Activated CD4-positive, alpha-beta T cell treated with anti-CD3 and anti-CD28 coated beads for 4 hours (primary cell): ENCODE measurements at places on chromosomes 2 and 18.

GRCh38 chr2:232839411-232840079 lies 30.5 kb upstream of the SNORC start:
- DNase-seq: no peak

DNA sequence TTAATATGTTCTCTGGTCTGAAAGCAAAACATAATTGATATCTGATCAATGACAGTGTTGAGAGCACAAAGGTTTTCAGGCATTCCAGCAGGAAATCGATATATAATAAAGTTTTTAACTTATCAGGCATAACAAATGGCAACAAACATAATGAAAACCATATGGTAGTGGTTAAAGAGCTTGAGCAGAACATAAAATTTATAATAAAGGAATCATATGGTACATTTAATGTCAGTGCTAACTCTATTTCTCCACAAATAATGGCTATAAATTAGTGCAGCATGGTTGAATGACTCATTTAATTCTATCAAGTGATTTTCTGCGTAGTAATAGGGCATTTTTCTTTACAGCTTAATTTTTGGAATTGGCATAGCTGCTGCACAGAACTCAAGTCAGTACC lies 306.2 kb downstream of the FSIP2 start:
- DNase-seq: no peak

- no peak for DNase-seq
Measured at GRCh38 chr2:165568361-165568760, 98.9 kb downstream of the CSRNP3 start.

DNA sequence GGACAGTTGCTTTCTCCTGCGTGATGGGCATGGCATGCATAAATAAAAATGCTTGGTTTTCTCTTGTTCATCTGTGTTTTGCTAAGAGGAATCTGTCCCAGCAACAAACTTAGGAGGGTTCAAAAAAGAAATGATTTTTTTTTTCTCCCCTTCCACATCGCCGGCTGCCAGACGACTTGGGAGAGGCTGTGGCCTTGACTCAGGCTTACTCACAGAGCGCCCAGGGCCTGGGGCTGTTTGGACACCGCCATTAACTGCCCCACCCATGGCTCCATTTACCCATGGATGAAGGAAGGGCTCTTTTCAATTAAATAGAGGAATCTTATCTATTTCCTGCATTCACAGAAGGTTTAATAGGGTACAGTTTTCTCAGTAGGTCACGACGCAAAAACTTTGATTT lies 22.3 kb upstream of the SERPINB5 start:
- DNase-seq: no peak

DNA sequence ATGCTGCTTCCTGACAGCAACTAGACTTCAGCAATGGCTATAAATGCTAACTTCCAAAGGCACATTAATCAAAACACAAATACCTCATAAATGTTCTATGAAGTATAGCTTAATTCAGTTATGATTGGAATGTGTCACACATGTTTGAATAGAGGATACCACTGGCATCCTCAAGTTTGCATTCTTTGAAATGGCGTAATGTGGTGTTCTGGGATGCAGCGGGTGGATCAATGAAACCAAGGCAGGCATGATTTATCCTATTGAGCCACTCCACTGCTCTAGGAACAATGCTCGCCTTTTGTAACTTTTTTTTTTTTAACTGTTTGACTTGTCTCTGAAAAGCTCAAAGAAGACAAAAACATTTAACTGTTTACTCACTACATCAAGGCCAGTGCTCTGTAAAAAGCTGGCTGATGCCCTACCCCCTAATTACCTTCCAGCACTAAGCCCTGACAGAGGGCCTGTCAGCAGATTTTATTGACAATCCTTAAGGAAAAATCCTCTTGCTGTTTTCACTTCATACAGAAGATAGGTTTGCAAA lies 278.8 kb upstream of the SESTD1 start:
- no peak for DNase-seq

- no peak for DNase-seq
Measured at GRCh38 chr18:9608298-9608697, 6.1 kb downstream of the PPP4R1 start.

DNA sequence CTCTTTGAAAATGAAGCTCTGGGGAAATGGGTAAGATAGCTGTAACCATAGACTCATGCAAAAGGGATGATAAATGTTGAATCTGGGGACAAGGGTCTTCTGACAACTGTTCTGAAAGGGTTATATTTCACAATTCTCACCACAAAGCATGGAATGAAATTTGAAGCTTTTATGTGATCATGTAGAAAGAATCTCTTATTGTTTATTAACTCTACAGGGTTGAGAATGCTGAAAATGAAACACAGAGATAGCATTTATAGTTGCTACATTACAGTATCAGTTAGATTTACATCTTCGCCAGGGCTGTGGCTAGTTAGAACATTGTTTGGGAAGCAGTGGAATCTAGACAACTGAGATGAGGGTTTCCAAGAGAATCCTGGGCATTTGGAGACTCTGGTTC lies 97.4 kb upstream of the LHCGR start:
- DNase-seq: no peak

DNA sequence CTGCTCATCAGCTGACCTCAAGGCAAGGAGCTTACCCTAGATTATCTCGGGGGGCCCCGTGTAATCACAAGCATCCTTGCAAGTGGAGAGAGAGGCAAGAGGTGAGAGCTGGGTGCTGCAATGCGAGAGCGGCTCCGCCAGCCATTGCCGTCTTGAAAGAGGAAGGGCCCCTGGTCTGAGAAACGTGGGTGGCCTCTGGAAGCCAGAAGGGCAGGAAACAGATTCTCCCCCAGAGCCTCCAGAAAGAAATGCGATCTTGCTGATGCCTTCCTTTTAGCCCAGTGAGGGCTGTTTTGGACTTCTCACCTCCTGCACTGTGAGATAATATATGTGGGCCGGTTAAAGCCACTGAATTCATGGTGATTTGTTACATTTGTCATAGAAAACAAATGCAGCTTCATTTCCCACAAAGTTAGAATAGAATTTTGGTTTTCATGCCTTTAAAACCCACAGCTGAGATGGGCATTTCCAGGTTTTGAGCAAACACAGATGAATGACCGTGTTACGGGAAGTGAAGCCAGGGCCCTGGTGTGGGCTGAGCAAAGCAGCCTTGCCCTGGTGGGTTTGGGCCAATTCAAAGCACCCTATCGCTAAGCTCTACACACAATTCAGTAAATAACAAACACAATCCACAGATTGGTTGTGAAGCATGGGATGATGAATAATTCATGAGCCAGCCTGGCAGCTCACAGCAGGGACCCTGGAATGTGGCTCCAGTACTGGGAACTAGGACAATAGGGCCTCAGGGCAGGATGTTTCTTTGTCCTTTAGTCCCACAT lies 319.9 kb upstream of the HS6ST1 start:
- DNase-seq: no peak

- no peak for DNase-seq
Measured at GRCh38 chr18:23143016-23143814, 7.9 kb downstream of the CABLES1 start.

DNA sequence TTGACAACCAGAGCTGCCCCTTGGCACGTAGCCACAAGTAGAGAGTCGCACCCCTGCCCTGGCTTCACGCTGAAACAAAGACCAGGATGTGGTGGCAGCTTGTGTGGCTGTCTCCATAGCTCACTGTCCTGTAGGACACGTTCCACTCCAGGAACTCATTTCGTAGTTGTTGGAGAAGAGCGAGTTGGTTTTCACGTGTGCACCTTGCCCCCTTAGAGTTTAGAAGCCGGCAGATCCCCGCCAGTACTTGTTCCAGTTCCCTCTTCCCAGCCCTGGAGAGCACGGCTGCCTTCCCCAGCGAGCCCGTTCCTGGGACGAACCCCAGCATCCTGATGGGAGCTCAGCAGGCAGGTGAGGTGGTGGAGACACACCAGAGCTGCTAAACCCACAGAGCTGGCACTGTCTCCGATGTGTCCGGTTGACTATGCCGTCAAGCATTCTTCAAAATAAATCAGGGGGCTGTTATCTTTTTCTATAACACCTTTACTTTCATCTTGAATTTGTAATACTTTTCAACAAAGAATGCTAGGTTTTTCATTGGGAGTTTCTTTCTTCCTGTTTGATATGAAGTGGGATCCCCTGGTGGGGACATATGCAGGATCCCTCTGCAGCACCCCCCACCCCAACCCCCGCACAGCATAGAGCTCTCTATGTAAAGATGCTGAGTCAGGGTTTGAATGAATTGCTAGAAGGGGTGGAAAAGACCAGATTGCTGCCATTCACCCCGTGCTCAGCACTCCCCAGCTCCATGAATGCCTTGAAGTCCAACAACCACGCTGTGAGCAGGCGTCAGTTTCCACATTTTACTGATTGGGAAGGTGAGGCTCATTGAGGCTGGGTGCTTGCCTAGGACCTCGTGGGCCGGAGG lies 44.5 kb downstream of the GREB1 start:
- no peak for DNase-seq

DNA sequence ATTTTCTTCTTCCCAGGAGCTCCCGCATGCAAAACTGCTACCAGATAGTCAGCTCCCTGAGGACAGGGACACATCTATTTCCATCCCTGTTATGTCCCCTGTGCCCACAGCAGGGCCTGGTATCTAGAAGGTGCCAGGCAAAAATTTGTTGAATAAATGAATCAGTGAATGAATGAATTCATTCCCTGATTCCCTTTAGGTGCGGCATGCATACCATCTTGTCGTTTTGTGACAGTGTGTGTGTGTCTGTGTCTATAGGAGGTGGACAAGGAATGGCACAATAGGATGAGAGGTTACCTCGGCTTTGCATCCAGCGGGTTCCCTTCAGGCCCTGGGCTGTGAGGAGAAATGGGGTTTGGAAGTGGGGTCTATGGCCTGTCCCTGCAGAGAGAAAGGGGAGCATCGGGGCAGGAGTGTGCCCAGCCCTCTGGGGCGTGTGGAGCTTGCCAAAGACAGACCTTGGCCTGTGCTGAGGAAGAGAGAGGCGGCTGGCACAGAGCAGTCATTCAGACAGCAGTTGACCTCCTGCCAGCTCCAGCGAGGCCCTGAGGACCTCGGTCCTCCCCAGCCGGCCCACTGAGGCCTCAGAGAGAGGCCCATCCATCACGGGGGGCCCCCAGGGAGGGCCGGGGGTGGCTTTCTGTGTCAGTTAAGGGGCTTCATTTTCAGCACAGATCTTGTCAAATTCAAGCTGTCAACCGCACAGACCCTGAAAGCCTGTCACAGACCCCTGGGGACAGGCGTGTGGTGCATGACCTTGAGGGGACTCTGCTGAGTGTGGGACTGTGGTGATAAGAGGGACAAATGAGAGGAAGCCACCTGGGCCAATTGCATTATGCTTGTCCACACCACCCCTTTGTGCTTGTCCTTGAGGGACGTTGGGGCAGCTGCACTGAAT lies 125.9 kb upstream of the CXCR4 start:
- DNase-seq: no peak

GRCh38 chr2:216991563-216991962 lies 131.7 kb upstream of the TNP1 start:
- DNase-seq: no peak

DNA sequence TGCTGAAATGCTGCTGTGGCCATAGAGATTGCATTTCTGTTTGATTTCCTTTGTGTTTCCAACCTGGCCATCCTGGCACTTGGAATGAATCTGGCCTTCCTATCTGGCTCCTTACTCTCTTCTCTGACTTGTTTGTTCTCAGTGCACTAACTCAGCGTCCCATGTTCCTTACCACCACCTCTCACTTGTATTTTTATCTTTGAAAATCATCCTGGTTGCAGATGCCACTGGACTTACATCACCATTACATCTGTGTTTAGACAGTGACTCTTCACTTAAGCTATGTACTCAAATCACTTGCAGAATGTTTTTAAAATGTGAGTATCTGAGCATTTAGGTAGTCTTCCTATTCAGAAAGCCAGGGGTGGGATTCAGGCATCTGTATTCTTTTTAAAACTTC lies 239.5 kb downstream of the WDR7 start:
- no peak for DNase-seq

- no peak for DNase-seq
Measured at GRCh38 chr2:219668316-219668715, 40.9 kb downstream of the SLC4A3 start.

DNA sequence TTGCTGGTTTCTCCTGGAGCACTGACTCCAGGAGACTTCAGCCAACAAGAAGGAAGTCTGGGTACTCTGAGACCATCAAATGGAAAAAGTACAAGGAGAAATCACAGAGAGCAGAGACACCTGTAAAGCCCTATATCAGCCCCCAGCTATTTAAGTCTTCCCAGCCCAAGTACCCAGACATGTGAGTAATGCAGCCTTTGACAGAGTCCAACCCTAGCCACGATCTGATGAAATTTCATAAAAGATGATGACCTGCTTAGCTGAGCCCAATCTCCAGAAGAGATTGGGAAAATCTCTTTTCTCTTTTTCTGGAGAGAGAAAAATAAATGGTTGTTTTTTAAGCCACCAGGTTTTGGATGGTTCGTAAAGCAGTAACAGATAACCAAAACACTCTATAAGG lies 196.6 kb downstream of the NBAS start:
- no peak for DNase-seq

- DNase-seq: no peak
Measured at GRCh38 chr2:98824256-98825019, 93.5 kb upstream of the MGAT4A start.

- no peak for DNase-seq
Measured at GRCh38 chr2:161766334-161766733, 142.1 kb downstream of the SLC4A10 start.

DNA sequence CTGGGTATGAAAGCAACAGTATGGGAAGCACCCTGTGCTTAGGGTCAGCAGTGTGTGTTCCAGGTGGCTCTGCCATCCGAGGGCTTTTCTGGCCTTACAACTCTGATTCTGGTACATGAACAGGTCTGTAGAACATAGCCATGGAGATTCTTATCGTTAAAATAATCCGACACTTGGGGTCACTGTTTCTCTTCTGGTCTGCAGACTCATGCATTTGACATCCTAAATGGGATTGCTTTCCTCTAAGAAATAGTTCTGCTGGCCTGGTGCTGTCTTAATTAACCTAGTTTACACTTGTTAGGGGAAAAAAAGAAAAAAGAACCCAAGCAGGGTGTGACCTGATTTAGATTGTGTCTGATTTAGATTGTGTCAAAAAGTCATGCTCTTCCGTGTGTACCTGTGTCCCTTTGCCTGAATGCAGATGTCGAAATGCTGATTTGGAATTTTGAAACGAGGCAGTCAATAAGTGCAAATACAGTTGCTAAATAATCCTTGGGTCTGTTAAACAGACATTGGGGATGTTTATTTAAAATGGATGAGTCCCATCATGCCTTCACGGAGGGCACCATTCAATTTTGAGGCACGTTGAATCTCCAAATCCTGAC lies 59.6 kb downstream of the TRPM8 start:
- DNase-seq: no peak

DNA sequence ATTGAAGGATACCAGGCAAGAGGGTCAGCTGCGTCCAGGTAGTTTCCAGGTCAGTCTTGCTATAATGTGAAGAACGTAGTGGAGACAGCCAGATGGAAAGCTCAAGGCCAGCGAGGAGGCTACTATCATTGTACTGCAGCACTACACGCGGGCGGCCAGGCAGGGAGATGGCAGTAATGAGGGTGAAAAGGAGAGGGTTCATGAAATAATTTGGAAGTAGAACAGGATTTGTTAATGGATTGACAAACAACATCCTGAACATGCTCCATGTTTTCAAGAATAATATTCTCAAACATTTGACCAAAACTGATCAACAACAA lies 17.1 kb downstream of the SPIRE1 start:
- no peak for DNase-seq
